ENCODE measurements at places on chromosomes 3 and 15.

DNA sequence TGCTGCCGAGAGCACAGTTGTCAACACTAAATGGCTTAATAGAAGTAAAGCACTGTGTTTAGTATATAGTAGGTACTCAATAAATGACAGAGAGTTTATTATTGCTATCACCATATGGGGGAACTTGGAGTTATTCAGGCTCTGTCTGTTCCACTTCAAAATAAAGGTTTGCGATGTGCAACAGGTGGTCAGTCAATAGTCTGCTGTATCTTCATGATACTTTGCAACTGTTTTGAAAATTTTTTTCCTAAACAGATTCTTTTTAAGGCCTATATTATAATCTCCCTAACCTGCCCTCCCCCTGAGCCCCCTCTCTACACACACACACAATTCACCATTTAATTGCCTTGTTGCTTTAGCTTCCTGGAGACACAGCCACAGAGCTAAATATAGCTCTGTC is 164.7 kb upstream of the NR2F2 start:
- no peak for DNase-seq

DNA sequence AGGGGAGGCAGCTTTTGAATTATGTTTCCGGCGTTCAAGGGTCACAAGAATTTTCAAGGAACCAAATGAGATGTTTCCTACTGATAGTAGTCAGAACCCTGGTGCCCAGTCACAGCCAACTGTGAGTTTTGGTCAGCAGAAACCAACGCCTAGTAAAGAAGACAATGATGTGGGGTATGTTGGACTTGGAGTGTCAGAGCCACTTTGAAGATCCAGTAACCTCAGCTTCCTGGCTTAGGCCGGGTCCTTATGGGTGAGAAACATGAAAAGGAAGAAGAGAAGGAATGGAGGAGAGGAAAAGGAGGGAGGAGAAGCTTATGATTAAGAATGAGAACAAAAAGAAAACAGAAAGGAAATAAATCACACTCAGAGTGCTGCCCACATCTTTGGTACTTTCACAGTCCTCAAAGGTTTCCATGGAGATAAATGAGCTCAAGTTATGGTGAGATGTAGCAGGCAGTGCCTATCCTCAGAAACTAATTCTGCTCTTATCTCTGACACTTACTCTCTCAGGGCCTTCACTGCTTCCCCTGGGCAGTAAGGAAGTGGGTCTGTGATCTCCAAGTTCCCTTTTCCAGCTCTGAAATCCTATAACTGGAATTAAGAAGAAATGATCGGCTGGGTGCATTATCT is 2.0 kb upstream of the MCF2L2 start:
- DNase-seq: no peak

- no peak for DNase-seq
Observed at GRCh38 chr3:55935241-55935640, 448.1 kb upstream of the WNT5A start.

DNA sequence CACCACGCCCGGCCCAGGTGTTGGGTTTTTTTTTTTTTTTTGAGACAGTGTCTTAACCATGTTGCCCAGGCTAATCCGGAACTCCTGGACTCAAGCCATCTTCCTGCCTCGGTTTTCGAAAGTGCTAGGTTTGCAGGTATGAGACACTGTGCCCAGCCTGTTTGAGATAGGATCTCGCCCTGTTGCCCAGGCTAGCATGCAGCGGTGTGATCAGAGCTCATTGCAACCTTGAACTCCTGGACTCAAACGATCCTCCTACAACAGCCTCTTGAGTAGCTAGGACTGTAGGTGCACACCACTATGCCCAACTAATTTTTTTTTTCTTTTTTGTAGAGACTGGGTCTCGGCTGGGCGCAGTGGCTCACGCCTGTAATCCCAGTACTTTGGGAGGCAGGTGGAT is 20.3 kb upstream of the ITPKA start:
- no peak for DNase-seq

DNA sequence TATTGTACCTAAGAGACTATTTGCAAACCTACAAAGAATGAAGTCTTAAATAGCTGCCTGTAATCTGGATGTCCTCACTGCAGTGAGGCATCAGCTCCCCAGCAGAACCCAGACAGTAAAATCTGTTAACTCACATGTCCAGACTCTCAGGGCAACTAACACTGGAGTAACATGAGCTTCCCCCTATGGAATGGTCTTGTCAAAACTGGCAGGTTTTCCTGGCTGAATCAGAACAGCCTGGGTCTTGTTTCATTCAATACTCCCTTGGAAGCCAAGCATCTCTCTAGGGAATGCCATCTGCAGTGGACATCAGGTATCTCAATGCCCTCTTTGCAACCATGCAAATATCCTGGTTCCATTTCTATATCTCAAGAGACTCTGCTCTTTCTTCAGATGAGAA is 24.4 kb downstream of the PTPN9 start:
- no peak for DNase-seq

DNA sequence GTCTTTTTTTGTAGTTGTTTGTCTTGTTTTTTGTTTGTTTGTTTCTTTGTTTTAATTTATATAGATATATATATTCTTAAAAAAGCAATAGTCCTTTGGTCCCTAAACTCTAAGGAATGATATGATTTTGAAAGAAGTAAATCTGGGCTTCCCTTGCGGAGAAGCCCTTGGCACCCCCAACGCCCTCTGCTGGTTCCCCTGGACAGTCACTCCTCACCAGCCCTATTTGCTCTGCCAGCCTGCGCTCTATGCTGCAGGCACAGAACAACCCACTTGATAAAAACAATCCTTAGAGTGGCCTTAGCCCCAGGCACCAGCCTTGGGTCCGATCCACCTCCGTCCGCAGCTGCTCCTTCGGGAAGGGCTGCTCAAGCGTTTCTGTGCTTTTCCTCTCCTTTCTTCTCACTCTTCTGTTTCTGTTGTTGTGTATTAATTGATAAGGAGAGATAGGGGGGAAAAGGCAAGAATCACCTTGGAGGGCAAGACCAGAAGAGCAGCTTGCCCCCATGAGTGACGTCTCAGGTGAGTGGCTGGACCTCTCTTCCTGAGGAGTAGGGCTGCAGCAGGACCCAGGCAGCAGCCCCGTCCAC is 13.7 kb upstream of the PARP6 start:
- peak; percentile 0 for DNase-seq

DNA sequence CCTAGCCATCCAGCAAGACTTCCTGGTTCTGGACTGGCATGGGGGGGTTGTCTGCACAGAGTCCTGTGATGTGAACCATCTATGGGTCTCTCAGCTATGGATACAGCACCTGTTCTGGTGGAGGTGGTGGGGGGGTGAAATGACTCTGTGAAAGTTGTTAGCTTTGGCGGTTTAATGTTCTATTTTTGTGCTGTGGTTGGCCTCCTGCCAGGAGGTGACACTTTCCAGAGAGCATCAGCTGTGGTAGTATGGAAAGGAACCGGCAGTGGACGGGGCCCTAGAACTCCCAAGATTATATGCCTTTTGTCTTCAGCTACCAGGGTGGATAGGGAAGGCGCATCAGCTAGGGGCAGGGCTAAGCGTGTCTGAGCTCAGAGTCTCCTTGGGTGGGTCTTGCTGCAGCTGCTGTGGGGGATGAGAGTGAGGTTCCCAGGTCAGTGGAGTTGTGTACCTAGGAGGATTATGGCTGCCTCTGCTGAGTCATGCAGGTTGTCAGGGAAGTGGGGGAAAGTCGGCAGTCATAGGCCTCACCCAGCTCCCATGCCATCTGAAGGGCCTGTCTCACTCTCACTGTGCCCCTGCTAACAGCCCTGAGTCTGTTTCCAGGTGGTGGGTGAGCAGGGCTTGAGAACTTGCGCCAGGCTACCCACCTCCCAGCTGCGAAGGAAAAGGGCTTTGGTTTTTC is 7.1 kb upstream of the LARS2 start:
- peak; percentile 83 for DNase-seq

Measured in NCI-H2029 (cell line).